HS-5 (cell line): ENCODE measurements at places on chromosomes 13 and 19.

GRCh38 chr19:46192992-46193650 lies 36.4 kb upstream of the IGFL1 start:
- DNase-seq = peak; percentile 40

DNA sequence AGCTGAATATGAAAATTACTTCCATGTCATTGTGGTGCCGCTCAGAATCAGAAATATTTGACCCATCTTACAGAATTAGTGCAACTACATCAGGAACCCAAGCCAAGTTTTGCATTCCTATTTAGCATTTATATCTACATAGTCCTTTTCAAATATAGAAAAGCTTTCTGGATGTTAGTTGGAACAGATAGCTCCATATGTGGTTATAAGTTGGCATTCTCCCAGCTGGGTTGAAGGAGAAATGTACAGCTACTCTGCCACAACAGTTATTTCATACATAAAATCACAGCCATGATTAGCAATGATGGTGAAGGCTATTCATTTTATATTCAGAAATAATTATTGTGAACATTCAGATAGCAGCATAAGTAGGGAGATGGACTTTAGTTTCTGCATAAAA lies 28.2 kb downstream of the HPN start:
- no peak for DNase-seq

DNA sequence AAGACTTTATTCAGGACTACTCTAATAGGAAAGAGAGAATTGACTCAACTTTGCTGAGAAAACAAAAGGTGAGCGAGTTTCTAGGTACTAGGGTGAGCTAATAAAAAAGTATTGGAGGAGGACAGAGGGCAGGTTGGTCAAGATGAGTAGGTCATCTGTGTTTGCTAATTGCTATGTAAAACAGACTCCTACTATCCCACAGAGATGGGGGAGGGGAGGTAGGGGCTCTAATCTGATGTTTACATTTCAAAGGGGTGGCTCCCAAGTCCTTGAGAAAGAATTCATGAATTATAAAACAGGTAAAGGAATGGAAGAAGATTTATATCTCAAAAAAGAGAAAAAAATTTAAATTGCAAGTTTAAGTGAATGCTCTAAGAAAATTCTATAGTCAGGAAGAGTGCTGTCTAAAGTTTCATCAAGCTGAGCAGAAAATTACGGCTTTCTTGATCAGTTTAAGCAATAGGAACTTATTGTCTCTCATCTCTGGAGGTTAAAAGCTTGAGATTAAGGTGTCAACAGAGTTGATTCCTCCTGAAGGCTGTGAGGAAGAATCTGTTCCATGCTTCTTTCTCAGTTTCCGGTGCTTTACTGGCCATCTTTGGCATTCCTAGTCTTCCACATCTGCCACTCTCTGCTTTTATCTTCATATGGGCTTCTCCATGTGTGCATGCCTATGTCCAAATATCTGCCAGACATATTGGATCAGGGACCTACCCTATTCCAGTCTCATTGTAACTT lies 790.3 kb downstream of the SLITRK5 start:
- no peak for DNase-seq

GRCh38 chr19:39218230-39219007 lies 14.4 kb upstream of the SYCN start:
- DNase-seq = no peak

DNA sequence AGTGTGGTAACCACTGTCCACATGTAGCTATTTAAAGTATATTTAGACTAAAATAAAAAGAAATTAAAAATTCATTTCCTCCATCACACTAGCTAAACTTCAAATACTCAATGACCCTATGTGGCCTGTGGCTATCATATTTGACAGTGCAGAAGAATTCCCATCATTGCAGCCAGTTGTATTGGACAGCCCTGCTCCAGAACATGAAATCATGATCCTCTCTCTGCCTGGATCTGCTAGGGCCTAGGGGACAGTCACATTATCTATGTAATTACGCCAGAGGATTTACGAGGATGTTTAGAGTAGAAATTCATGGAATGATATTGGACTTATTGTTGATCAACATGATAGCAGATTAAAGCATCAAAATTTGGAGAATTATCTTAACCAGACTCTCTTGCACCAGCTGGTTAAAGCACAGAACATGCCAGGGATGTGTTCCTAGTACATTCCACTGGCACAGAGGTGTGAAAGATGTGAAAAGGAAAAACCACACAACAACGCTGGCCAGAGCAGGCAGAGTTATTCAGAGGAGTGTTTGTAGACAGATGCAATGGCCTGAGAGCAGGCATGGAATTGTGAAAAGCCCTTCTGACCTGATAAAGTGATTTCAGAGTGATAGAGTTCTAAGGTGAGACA lies 108.9 kb upstream of the STARD13 start:
- no peak for DNase-seq

DNA sequence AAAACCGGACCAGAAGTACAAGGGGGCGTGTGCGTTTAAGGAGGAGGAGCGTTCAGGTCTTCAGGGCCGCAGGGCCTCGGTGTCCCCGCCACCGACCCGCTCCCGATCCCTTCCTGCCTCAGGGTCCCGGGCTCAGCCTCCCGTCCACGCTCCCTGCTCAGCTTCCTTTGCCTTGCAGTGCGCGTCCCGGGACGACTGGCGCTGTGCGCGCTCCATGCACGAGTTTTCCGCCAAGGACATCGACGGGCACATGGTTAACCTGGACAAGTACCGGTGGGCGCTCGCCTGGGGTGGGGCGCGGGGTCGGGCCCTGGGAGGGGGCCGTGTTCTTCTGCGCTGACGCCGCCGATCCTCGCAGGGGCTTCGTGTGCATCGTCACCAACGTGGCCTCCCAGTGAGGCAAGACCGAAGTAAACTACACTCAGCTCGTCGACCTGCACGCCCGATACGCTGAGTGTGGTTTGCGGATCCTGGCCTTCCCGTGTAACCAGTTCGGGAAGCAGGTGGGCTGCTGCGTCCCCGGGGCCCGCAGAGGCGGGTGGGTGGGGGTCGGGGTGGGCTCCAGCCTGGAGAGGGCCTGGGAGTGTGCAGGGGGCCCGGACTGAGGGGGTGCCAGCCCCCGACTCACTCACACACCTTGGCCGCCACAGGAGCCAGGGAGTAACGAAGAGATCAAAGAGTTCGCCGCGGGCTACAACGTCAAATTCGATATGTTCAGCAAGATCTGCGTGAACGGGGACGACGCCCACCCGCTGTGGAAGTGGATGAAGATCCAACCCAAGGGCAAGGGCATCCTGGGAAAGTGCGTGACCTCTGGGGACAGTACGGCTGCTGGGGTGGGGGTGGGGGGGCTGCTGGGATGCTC lies 1.4 kb downstream of the GPX4 start:
- no peak for DNase-seq

- DNase-seq = no peak
Measured at GRCh38 chr13:107119989-107120881, 552.3 kb upstream of the ARGLU1 start.

GRCh38 chr13:98175043-98175442 lies 2.0 kb downstream of the RNF113B start:
- DNase-seq = no peak

DNA sequence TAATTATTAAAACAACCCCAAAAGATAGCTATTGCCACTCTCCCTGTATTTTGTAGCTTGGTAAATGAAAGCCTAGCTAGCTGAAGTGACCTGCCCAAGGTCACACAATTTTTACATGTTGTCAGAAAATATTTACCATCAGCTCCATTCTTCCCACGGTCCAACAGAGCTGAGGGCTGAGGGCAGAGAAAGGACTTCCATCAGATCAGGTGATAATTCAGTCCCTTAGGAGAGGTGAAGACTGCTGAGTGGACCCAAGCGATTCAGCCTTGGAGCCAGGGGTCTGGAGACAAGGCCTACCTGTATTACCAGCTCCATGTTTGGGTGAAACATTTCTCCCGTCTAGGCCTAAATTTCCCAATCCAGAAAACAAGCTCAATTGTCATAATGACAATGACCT lies 149.5 kb upstream of the TSHZ3 start:
- no peak for DNase-seq

DNA sequence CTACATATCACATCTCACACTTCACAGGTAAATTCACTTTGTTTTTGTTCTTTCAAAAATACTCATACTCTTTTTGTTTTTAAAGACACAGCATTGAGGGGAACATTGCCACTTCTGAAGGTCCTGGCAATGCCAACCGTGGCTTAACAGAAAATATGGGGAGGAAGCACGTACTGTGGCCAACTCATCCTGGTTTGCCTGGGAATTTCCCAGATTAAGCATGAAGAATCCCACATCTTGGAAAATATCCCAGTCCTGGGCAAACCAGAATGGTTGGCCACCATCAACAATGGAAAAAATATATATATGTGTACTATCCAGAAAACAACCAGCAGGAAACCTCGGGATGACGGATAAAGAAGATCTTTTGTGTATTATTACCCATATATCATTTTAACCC lies 1032.2 kb upstream of the SLC10A2 start:
- DNase-seq = no peak

DNA sequence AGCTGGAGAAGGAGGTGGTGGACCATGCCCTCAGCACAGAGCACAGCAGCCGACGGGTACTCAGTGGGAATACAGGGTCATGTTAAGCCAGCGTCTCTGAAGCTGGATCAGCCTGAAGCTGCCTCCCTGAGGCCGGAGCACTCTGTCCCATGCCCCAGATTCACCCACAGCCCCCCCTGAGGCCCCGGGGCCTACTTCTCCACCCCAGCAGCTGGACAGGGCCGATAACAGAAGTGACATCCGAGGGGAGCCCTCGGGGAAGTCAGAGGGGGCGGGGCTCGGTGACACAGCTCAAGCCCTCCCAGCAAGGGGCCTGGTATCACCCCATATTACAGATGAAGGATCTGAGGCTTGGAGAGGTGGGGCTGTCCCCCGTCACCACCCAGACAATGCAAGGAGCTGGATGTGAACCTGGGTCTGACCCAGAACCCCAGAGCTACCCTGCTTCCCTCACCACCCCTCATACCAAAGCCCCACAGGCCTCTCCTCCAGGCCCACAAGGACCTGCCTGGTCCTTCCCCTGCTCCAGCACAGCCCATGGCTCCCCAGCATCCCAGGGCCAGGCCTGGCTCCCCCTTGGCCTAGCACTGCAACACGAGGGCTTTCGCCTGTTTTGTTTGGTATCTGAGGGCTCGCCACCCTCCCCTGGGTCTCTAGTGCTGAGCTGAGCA lies 5.7 kb downstream of the R3HDM4 start:
- no peak for DNase-seq

DNA sequence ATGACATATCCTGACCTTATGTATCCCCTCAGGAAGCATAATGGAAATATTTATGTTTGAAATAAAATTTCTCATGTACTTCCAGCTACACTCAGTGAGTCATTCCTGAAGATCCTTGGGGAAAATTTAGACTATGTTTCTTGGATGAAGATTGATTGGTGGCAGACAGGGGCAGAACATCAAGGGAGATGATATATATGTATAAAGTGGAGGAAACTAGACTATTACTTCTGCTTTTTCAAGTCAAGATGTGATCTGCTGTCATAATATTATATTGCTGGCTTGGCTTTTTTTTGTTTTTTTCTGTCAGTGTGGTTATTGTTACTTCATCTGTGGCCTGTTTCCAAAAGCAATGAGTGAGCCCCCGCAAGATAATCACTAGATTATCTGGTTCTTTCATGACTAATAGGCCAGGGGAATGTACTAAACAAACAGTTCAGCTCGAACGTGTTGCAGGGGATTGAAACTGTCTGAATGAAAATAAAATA lies 87.2 kb upstream of the TNFSF11 start:
- peak; percentile 37 for DNase-seq

- no peak for DNase-seq
Measured at GRCh38 chr13:23833733-23834611, 55.2 kb downstream of the MIPEP start.

DNA sequence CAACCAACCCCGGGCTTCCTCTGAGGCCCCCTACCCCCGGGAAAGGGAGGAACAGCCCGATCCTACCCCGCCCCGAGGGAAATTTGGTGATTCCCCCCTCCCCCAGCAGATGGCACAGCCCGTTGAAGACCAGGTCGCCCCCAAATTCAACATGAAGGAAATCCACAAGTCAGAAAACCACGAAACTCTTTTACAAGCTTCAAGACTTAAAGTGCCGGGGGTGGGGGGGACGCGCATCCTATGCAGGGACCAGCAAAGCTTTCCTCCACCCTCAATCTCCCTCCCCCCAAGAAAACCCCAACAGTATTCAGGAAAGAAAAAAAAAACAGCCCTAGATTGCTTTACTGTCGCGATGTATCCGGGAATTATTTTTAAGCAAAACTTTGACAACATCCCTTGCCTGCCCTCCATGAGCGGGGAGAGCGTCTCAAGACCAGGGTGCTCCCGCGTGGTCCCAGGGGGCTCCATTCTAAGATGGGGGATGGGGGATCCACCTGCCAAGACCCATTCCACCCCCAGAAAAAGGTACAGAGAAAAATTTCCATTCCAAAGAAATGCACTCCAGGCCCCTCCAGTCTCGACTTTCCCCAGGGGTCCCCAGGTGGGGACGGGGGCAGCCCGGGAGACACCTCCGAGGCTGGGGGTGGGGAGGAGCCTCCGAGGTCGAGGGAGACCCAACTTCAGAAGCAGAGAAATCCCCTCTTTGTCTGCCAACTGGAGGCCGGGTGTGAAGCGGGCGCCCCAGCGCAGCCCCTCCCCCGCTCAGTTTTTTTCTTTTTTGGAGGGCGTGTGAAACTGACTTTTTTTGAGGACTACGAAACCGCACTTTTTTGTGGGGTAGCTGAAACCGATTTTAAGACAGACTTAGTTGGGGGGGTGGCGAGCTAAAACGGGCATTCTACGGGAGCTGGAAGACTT lies 1.5 kb downstream of the TCF3 start:
- no peak for DNase-seq

DNA sequence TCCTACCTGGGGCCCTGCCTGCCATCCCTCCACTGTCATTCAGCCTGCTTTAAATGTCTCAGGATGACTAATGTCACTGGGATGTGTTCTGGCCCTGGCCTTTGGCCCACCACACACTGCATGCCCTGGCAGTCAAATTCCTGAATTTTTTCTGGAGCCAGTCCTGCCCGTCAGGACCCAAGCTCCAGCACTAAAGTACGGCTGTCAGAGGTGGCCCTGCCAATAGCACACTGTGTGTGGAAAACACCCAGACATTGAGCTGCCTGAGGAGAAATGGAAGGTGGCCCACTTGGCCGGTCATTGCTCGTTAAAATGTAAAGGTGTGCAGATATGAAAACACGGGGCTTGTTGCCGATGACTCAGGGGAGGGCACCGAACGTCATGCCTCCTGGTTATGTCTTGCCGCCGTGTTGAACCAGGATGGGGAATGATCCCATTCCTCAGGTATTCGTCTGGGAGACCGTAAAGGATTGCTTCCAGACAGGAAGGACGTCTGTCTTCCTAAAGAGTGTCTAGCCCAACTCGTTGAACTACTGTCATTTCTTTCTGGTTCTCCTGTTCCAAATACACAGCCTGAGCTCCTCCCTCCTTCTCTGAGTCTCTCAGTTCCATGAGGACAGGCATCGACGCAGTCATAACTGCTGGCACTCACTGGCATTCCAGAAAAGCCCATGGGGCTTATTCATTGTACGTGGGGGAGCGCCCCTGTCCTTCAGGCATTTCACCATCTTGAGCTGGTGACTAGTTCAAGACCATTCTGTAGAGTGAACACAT lies 40.6 kb downstream of the COL4A2 start:
- peak; percentile 53 for DNase-seq
